ENCODE measurements at places on chromosomes 3 and 15.

- DNase-seq: no peak
These were observed 87.2 kb upstream of the TPRG1 start for GRCh38 chr3:189084620-189085019.

DNA sequence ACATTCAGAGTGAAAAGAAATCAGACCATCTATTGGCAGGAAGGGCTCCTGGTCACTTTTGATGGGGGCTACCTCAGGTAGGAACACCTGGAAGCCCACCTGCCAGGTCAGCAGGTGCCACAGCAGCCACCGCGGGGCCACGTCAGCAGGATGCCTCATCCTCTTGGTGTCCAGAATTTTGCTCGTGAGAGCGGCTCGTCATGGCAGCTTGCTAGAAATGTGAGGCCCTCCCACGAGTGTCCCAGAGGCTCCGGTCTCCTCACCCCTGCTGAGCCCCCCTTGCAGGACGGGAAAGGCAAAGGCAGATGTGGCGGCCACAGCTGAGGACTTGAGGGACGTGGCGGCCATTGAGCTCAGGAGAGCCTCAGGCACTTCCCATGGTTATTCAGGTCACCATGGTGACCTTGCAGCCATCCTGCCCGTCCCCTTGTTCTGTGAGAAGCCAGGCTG is 129.4 kb downstream of the LRRK1 start:
- no peak for DNase-seq

GRCh38 chr3:149620291-149621020 is 37.4 kb downstream of the WWTR1 start:
- DNase-seq: no peak

GRCh38 chr3:166527325-166527724 is 690.1 kb upstream of the BCHE start:
- DNase-seq: no peak

DNA sequence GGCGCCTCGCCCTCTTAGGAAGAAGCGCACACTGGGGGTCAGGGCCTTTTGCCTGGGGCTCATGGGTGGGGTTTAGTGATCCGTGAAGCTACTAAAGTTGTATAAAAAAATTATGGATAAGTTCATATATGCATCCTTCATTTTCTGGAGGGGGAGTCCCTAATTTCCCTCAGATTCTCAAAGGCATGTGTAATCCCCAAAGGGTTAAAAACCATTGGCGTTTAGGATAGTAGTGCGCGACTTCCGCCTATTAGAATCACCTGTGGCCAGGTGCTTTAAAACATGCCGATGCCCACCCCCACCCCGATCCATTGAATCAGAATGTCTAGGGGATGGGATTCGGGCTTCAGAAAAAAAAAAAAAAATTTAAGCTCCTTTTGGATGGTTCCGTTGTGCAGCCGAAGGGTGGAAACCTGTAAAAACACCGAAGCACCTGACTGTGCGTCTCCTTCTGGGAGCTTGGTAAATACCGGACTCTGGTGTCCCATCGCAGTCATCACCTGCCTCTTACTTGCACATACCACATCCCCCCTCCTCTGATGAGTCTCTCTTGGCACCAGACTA is 570 bp downstream of the APH1B start:
- no peak for DNase-seq

DNA sequence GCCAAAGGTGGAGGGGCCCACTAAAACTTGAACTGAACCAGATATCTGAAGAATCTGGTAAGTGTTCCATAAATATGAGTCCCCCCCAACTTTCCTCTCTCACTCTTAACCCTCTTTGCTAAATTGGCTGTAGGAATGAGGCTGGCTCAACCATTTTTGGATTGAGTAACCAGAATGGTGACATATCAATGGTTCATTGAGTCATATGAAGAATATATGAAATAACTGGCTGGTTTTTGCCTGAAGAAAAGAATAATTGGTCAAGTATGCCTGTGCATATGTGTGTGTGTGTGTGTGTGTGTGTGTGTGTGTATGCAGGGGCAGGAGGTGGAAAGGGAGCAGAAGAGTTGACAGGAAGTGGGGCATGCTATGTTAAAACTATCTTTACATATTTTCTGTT is 472.9 kb upstream of the THBS1 start:
- no peak for DNase-seq

DNA sequence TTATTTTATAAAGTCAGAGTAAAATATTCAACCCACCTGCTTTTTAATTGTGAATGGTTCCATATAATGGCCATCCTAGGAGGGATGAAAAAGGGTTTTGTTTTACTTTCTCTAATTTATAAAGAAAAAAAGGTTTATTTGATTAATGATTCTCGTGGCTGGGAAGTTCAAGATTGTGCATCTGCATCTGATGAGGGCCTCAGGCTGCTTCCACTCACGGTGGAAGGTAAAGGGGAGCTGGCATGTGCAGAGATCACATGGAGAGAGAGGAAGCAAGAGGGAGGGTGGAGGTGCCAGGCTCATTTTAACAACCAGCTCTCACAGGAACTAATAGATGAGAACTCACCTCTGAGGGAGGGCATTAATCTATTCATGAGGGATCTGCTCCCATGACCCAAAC is 27.7 kb upstream of the TRA2B start:
- no peak for DNase-seq

- peak; percentile 53 for DNase-seq
These were observed 10.8 kb upstream of the VPS33B start for GRCh38 chr15:91032919-91033803.

DNA sequence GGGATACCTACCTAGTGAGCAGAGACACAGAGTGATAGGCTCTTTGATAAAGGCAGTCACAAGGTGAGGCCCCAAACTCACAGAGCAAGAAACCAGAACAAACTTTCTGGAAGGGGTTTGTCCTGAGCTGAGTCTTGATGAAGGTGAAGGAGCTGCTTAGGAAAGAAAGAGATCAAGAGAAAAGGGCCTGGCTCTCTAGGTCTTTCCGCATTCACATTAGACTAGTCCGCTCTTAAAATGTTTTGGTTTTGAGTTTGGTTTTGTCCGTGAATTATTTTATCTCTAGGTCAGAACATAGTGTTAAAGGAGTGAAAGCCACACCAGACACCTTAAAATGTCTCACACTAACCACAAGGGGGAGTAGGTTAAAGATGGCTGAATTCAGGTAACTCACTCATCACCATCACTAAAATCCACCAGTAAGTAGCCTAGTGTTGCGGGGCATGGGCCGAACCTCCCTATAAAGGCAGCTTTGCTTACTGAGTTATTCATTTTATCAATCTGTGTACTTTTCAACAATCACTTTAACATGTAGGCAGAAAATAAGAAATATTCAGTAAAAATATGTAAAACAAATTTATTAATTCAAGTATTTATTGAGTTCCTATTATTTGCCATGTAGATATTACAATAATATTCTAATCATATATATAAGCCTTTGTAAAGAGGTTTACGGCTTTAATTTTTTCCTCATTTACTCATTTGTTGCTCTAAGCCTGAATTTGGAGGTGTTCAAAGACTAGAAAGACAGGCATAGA is 121.5 kb upstream of the TSC22D2 start:
- peak; percentile 47 for DNase-seq

GRCh38 chr3:128701342-128702212 is 24.4 kb upstream of the RAB7A start:
- DNase-seq: no peak

DNA sequence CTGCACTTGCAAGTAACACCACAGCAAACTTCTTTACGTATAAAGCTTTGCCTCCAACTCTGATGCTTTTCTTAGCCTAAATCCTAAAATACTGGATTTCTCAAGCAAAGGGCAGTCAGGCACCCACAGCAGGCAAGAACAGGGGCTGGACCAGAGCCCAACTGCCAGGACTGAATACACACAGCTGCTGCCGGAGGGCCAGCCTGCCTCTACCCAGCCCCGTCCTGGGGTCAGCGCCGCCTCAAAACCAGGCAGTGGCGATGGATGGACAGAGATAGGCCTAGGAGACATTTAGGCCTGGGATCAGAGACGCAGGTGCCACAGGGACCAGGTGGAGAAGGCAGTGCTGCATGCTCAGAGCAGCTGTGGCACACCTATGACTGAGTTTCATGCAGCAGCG is 47.6 kb upstream of the SEC61A1 start:
- DNase-seq: no peak

DNA sequence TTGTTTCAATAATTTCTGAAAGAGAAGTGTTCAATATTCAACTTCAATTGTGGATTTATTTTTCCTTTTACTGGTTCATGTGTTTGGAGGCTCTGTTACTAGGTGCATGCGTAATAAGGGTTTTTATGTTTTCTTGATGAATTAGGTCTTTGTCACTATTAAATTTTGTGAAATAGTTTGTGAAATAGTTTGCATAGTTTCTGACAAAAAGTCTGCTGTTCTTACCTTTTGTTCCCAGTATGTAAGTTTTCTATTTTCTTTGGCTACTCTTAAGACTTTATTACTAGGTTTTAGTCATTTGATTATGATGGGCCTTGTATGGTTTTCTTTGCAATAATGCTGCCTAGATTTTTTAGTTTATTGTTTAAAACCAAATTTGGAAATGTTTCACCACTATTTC is 38.0 kb downstream of the MEF2A start:
- no peak for DNase-seq

DNA sequence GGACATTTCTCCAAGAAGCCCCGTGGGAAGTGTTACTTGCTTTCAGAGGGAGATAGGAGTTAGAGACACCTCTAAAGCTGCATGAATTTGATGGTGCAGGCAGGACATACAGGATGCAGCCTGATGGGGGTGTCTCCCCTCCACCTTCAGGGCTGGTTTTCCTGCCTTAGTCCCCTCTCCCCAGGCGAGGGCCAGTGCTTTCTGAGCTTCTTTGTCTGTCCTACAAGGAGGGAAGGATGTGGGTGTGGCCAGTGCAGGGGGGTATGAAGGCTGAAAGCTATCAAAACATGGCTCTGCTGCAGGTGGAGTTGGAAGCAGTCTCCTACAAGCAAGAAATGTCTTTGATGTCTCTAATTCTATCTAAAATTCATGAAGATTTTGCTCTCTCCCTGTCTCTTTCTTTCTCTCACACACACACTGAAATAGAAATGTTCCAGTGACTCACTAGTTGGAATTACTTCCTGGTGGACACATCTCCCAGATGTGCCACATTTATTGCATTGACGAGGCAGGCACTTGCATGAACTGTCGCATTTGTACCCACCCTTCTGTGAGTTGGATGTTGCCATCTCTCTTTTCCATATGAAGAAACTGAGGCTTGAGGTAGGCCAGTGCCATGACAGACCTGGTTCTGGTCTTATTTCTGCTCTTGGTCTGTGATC is 13.9 kb upstream of the PODXL2 start:
- no peak for DNase-seq

GRCh38 chr15:56036546-56037067 is 43.2 kb upstream of the NEDD4 start:
- DNase-seq: no peak

DNA sequence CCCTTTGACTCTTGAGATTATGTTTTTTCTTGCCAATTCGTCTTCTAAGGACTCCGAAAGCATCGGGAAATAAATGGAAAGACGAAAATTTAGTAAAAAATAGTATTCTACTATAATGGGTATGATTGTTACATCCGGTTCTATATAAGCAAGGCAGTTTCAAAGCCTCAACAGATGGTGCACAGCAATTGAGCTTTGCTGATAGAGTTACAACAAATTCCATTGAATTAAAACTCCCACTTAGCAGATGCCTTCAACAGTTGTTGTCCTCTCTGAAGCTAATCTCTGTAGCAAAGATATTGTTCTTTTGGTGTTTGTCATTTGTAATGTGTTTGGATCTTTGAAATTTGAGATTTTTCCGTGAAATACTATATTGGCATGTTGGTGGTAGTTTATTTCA is 16.1 kb upstream of the GHSR start:
- no peak for DNase-seq

DNA sequence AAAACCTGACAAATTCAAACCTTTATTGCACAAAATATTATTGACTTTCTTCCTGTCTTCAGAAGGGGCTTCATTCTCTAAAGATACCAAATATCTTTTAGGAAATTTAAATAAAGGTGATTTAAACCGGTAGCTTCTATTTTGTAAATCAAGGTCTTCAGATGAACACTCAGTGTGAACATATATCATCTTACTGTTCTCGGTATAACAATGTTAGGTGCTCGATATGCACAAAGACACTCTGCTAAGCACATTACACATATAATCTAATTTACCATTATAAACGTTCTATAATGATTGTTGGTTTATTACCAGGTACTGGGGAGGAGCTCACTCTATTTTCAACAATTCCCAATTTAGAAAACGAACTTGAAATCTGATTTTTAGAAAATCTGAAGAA is 225.4 kb upstream of the AZI2 start:
- no peak for DNase-seq

GRCh38 chr15:21260966-21261395 is 179.3 kb downstream of the POTEB3 start:
- no peak for DNase-seq

DNA sequence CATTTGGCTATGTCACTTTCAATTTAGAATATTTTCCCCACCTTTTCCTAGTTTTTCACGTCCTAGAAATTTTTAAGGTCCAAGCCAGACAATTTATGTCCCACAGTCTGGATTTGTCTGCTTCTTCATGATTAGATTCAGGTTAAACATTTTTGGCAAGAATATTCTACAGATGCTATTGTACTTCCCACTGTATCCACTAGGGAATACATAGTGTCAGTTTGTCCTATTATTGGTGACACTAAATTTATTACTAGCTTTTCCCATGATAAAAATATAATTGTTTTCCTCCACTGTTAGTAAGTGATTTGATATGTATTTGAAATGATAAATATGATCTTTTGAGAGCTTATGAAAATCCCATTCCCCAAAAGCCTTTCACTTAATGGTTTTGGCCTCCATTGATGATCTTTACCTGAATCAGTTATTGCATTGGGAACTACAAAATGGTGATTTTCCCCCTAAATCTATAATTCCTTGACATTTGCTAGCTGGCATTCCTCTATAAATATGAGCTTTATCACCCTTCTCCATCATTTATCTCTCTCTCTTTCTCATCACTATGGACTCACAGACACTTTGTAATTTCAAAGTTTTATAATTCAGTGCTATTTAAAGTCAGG is 8.3 kb downstream of the ARL14 start:
- no peak for DNase-seq

DNA sequence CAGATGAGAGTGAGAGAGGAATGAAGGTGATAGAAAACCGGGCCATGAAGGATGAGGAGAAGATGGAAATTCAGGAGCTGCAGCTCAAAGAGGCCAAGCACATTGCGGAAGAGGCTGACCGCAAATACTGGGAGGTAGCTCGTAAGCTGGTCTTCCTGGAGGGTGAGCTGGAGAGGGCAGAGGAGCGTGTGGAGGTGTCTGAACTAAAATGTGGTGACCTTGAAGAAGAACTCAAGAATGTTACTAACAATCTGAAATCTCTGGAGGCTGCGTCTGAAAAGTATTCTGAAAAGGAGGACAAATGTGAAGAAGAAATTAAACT is 88.9 kb downstream of the EOMES start:
- peak; percentile 31 for DNase-seq

DNA sequence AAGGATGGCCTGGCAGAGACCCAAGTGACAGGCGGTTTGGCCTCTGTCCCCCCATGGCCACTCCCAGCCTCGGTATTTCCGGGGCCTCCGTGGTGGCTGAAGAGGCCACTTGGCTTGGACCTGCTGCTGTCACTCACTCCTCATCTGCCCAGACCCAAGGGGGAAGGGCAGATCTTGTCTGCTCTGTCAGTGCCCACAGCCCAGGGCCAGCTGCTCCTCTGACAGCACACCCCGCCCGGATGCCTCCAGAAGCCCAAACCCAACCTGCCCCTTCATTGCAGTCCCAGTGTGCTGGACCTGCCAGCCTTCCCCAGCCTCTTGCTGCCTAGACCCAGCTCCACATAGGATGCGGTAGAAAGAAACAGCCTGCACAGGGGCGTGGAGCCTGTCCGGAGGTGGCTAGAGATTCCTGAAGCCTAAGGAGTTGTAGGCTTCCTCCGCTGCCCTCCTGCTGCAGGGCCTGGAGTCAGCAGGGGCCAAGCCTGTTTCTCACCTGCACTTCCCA is 52.0 kb downstream of the MAGEF1 start:
- DNase-seq: no peak
